ENCODE measurements at places on chromosomes 2 and 18.
A peak's percentile ranks its signal among the peaks of the same experiment; 100 is the strongest.

DNA sequence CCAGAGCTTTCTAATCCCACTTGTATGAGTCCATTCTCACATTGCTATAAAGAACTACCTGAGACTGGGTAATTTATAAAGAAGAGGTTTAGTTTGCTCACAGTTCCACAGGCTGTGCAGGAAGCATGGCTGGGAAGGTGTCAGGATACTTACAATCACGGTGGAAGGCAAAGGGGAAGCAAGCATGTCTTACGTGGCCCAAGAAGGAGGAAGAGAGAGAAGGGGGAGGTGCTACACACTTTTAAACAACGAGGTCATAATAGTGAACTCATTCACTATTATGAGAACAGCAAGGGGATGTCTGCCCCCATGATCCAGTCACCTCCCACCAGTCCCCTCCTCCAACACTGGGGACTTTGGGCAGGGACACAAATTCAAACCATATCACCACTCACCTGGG, 67.8 kb downstream of the TTC32 start:
- no peaks in the 10 kb centered on the region for H3K36me3 ChIP-seq
- H3K4me1 ChIP-seq: no peaks in the 10 kb centered on the region
- no peak overlapping the region for H3K4me3 ChIP-seq
- no peak for DNase-seq
- H3K27ac ChIP-seq: no peak overlapping the region
- H3K27me3 ChIP-seq: peaks cover 11% of the 10 kb centered on the region

DNA sequence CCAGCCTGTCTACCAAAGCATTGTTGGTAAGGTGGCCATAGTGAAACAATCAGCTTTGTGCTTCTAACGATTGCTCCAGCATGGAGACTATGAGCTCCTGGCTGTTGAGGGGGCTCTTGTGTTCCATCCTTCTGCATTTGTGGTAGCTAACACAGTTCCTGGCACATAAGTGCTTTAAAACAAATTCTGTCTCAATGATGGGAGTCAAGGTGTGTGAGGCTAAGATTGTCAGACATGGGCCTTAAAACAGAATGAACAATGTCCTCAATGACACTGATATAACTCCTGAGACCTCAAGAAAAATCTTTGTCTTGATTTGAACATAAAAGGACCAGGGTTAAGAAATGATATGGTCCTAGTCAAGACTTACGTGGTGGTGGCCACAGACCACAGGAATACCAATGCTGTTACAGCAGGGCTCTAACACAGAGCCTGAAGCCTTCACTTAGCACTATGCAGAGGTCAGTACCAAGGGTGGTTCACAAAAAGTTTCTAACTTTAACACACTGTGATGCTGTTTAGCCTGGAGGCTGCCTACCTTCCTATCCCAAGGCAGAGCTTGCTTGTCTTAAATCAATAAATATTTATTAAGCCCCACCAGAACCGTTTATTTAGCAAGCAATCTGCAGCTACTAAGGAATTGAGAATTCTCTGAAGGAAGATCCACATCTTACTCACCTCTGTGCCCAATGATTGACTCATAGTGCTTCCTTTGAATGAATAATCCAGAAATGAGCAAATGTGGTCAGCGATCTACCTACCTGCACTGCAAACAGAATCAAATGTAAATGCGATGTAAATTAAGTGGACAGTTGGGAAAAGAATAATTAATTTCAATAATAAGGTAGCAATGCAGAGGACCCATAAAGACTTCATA, 35.1 kb downstream of the EVA1A start:
- no peaks in the 10 kb centered on the region for H3K36me3 ChIP-seq
- peak; percentile 47 for DNase-seq
- peaks cover 33% of the 10 kb centered on the region for H3K4me1 ChIP-seq

GRCh38 chr2:6741229-6741628, 124.5 kb downstream of the CMPK2 start:
- no peaks in the 10 kb centered on the region for H3K4me1 ChIP-seq
- H3K4me3 ChIP-seq: no peak overlapping the region
- H3K27me3 ChIP-seq: no peaks in the 10 kb centered on the region
- H3K36me3 ChIP-seq: no peaks in the 10 kb centered on the region
- DNase-seq: no peak
- H3K27ac ChIP-seq: no peak overlapping the region

DNA sequence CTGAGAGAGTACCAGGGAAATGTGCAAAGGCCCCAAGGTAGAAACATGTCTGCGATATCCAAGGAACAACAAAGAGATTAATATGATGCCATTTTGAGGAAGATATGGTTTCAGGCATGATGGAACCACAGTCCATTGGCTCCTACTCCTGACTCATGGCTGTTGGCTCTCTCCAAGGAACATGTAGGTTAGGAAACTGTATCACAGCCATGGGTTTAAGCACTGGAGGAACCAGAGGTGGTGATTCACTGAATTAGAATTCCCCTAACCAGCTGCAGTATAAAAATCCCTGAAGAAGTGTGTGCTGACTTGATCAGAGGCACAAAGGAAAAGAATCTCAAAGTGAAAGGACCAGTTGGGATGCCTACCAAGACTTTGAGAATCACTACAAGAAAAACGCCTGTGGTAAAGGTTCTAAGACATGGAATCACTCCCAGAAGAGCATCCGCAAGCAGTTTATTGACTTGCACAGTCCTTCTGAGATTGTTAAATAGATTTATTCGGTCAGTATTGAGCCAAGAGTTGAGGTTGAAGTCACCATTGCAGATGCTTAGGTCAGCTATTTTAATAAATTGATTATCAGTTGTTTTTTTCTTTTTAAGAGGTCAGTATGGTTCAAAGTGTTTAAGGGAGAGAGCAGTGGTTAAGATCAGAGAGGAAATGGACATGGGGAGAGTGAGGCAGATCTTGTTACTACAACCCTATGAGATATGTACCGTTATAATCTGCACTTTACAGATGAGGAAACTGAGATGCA, 110.7 kb upstream of the OTX1 start:
- no peak overlapping the region for H3K4me3 ChIP-seq
- no peaks in the 10 kb centered on the region for H3K27me3 ChIP-seq
- H3K27ac ChIP-seq: no peak overlapping the region
- DNase-seq: peak; percentile 65

- H3K27me3 ChIP-seq: no peaks in the 10 kb centered on the region
- DNase-seq: no peak
These were observed 137.1 kb downstream of the RBMS1 start for GRCh38 chr2:160356485-160356884.

- H3K4me3 ChIP-seq: no peak overlapping the region
- H3K36me3 ChIP-seq: no peaks in the 10 kb centered on the region
- H3K27ac ChIP-seq: no peak overlapping the region
- peak; percentile 52 for DNase-seq
- no peaks in the 10 kb centered on the region for H3K27me3 ChIP-seq
- peaks cover 18% of the 10 kb centered on the region for H3K4me1 ChIP-seq
These were observed 151.4 kb downstream of the HNMT start for GRCh38 chr2:138115666-138116065.

- DNase-seq: peak; percentile 26
- H3K27ac ChIP-seq: no peak overlapping the region
- peaks cover 12% of the 10 kb centered on the region for H3K4me1 ChIP-seq
- H3K36me3 ChIP-seq: no peaks in the 10 kb centered on the region
- H3K27me3 ChIP-seq: no peaks in the 10 kb centered on the region
These were observed 10.6 kb downstream of the DAW1 start for GRCh38 chr2:227881866-227882517.

GRCh38 chr2:231621051-231621879, 28.6 kb downstream of the TEX44 start:
- no peaks in the 10 kb centered on the region for H3K27me3 ChIP-seq
- DNase-seq: no peak
- H3K36me3 ChIP-seq: no peaks in the 10 kb centered on the region

DNA sequence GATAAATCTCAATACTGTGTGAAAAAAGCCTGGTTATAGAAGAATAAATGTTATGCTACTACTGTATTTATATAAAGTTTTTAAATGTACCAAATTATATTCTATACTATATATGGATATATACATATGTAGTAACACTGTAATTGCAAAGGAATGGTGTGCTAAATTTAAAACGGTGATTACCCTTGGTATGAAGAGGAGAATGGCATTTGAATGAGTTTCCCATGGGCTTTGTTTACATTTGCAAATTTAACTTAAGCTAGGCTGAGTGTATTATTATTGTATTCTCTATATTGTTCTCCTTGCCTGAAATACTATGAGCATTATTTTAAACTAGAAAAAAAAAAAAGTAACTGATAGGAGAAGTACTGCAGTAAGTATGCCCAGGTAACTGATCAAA, 4.7 kb upstream of the SP3 start:
- DNase-seq: no peak
- no peak overlapping the region for H3K4me3 ChIP-seq
- peaks cover 15% of the 10 kb centered on the region for H3K4me1 ChIP-seq
- no peaks in the 10 kb centered on the region for H3K27me3 ChIP-seq

- no peaks in the 10 kb centered on the region for H3K27me3 ChIP-seq
- no peak overlapping the region for H3K4me3 ChIP-seq
- H3K4me1 ChIP-seq: peaks cover 6% of the 10 kb centered on the region
- no peak overlapping the region for H3K27ac ChIP-seq
- no peak for DNase-seq
These were observed 9.6 kb downstream of the PIGN start for GRCh38 chr18:62177271-62177670.

GRCh38 chr2:86219896-86220295, 20.6 kb downstream of the MRPL35 start:
- H3K4me3 ChIP-seq: no peak overlapping the region
- no peak for DNase-seq
- no peaks in the 10 kb centered on the region for H3K27me3 ChIP-seq
- no peak overlapping the region for H3K27ac ChIP-seq
- peaks cover 9% of the 10 kb centered on the region for H3K4me1 ChIP-seq

DNA sequence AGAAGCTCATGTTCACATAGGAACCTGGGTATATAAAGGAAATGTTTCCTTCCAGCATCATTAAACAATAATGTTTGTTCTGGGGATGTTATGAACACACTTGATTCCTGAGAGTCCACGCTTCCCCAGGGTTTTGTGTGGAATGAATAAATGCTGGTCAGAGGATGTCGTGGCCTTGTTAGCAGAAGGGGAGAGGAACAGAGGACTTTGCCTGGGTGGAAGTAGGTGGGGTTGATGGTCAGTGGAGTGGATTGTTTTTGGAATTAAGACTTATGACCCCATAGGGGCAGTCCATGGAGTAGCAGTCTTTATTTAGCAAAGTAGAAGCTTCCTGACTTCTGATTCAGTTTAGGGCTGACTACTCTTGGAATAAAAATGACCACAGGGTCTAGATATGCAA, 139.6 kb downstream of the MYO1B start:
- peaks cover 13% of the 10 kb centered on the region for H3K4me1 ChIP-seq
- no peak overlapping the region for H3K4me3 ChIP-seq
- peaks cover 66% of the 10 kb centered on the region for H3K36me3 ChIP-seq
- H3K27ac ChIP-seq: no peak overlapping the region
- DNase-seq: no peak
- H3K27me3 ChIP-seq: no peaks in the 10 kb centered on the region

DNA sequence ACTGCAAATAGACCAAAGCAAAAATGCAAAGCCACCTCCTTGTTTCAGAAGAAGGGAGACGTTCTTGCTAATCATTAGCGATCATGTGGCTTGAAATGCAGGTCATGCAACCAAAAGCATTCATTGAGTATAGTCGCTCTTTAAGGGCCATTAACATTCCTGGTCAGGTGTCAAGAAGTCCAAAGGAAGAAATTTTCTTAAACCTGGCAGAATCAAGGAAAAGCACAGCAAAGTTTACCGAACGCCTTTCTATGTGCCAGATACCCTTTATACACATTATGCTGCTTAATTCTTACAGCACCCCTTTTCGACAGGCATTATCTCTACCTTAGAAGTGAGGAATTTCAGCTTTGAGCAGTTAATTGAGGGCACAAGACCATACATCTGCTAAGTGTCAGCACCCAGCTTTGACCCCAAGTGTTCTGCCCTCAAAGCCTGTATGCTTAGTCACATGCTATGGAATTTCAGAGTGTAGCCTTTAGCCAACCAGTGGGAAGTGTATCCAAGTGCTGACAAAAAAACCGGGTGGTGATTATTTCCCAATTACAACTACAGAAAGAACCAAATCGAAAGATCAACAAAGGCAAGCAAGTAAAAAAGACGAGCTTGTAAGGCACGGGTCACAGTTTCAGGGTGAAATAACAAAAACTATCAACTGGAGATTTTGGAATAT, 70.8 kb downstream of the EPHA4 start:
- peak; percentile 75 for DNase-seq
- H3K4me3 ChIP-seq: no peak overlapping the region
- no peaks in the 10 kb centered on the region for H3K36me3 ChIP-seq
- peaks cover 19% of the 10 kb centered on the region for H3K4me1 ChIP-seq
- H3K27ac ChIP-seq: peak overlapping the region; percentile 46

DNA sequence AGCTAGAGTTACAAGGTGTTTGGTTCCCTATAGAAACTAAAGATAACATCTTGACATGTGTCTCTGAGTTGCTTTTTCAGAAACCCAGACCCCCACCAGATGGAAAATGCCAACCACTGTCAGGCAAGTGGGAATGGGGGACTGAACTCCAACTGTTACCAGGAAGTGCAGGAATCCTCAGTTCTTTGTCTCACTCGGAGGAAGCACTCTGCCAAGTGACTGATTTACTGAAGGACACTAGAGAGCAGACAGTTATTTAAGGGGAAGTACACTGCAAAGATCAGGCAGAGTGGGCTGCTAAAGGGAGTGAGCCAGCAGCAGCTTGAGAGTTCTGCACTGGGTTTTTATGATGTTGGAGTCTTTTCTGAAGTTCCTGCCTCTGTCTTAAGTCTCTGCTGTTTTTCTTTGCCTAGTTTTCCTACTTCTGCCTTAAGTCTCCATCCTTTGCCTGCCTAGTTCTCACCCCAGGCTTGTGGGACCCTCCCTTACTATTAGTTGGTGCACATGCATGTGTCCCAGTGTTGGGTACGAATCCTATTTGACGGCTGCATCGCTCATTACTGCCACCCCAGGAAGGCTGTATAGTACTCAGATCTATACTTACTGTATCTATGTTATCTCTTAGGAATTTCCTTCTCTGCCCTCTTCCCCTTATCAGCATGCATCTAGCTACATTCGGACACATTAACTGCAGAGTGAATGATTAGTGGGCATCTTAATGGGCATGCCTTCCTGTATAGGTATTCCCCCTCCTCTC, 97.1 kb downstream of the TEX51 start:
- no peak overlapping the region for H3K4me3 ChIP-seq
- peaks cover 12% of the 10 kb centered on the region for H3K27me3 ChIP-seq
- H3K4me1 ChIP-seq: no peaks in the 10 kb centered on the region
- H3K27ac ChIP-seq: no peak overlapping the region

DNA sequence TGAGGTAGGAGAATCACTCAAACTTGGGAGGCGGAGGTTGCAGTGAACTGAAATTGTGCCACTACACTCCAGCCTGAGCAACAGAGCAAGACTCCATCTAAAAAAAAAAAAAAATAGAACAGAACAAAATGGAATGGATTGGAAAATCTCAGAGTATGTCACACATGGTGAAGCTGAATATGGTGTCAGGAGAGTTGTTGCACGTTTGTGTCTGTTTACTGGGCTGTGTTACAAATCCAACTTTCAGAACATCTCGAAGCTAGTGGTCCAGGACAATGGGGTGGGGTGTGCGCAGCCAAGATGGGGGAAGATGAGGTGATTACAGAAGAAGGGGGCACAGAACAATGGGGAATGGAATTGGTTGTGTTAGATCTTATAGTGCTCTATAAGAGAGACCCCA, 17.6 kb downstream of the SAG start:
- no peak overlapping the region for H3K27ac ChIP-seq
- peaks cover 16% of the 10 kb centered on the region for H3K27me3 ChIP-seq
- H3K36me3 ChIP-seq: no peaks in the 10 kb centered on the region
- DNase-seq: no peak
- no peak overlapping the region for H3K4me3 ChIP-seq
- no peaks in the 10 kb centered on the region for H3K4me1 ChIP-seq
